ENCODE measurements at places on chromosomes 3 and 15.

GRCh38 chr3:33424606-33425452 lies 15.4 kb downstream of the UBP1 start:
- DNase-seq, result no peak

GRCh38 chr3:156655819-156656550 lies 18.4 kb upstream of the TIPARP start:
- DNase-seq, result no peak

GRCh38 chr3:186359078-186359477 lies 3.0 kb downstream of the DGKG start:
- DNase-seq, result no peak

GRCh38 chr3:65714134-65714533 lies 324.6 kb downstream of the MAGI1 start:
- DNase-seq, result peak; percentile 34

DNA sequence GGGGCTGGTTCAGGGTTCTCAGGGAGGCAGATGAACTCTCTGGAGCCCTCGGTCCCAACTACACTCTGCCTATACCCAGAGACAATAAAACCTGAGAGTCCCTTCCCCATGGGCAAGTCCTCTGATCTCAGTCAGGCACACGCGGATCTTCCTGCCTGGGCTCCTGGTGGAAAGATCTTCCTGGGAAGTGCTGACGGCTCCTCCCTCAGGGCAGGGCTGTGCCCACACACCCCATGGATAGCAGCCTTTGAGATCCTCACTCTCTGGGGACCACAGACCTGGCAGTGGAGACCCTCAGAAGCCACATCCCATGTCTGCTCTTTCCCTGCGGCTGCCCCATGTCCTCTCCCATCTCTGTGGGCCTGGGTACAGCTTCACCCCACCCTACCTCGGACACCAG lies 10.4 kb downstream of the SH2D7 start:
- DNase-seq, result no peak

DNA sequence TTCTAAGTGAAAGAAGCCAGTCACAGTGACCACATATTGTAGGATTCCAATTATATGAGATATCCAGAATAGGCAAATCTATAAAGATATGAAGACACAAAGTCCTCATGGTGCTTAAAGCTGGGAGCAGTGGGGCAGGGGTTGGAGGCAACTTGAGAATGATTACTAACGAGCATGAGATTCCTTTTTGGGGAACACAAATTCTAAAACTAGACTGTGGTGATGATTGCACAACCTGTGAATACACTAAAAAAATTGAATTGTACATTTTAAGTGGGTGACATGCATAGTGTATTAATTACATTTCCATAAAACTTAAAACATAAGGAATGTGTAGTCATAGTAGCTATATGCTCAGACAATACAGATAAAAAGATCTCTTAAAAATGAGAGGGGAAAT lies 103.2 kb downstream of the DPH6 start:
- no peak for DNase-seq

DNA sequence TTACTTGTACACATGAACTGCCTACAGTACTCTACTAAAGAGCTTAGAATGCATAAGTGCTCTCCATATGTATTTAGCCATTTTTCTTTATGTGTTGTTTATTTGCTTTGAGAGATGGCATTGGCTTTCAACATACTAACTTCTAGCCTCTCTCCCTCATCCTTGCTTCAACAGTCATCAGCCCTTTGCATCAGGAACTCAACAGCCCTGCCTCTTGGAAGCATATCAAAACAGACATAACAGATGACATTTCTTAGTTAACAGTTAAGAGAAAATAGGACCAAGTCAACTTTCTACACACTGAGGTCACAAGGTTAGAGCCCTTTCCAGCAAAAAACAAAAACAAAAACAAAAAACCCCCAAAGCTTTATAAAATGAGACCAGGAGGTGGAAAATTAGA lies 145.6 kb downstream of the TCF12 start:
- no peak for DNase-seq
